Renal pelvis (tissue), 12 donors: ENCODE measurements at places on chromosomes 3 and 15.
A peak's percentile ranks its signal among the peaks of the same experiment; 100 is the strongest.

- no peak for DNase-seq
These were observed 21.2 kb upstream of the NMD3 start for GRCh38 chr3:161199926-161200325.

GRCh38 chr3:186057594-186057993 is 51.3 kb downstream of the ETV5 start:
- DNase-seq: no peak

GRCh38 chr3:41111011-41111410 is 88.3 kb upstream of the CTNNB1 start:
- DNase-seq: no peak

DNA sequence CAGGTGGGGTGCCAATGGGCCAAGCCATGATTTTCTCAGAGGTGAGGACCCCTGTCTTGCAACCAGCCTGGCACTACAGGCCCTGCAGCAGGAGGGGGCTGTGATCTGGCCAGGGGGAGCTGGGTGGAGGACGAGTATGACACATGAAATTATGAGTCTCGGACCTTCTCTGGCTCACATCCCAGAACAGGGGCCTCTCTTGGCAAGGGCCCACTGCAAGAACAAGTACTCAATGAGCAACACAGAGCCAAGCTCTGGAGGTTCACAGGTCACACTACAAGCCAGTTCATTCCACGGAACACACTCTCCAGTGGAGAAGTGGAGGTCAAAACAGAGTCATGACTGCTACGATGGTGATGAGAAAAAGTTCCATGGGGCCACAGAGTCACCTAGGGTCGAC is 28.3 kb downstream of the CCDC32 start:
- peak; percentile 42 for DNase-seq

DNA sequence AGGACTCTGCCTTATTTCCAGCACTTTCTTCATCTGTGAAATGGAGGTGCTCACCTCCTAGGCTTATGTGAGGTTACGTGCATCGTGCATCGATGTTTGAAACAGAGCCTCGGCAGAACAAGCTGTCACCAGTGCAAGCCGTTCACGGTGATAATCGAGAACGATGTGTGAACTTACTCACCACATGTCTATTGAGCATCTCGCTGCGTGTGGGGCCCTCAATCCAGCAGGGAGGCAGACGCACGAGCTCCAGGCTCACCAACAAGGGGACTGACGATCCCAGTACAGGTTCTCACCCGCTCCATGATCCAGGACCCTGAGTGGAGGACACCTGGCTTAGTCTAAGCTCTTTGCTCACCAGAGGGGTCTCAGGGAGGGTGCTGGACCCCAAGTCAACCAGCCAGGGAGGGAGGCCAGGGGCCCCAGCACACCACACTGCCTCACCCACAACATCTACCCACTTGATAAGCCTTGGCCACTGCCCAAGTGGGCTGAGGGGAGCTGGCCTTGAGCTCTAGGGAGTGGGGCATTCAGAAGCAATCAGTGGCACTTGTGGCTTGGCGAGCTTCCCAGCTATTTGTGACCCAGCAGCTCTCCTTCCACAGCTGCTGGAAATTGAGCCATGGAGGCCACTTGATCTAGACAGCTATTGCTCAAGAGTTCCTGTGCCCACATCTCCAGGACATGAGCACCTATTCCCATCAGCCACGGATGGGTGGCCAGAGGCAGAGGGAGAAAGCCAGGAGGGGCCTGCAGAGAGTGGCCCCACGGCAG is 34.4 kb upstream of the SLC6A1 start:
- DNase-seq: no peak

- DNase-seq: no peak
These were observed 12.0 kb downstream of the SNRK start for GRCh38 chr3:43298292-43298691.

- DNase-seq: no peak
These were observed 20.2 kb upstream of the SKIC8 start for GRCh38 chr15:78319588-78319987.

- no peak for DNase-seq
These were observed 487.1 kb downstream of the LPP start for GRCh38 chr3:188641076-188641475.

- no peak for DNase-seq
These were observed 362.7 kb upstream of the ARRDC4 start for GRCh38 chr15:97597801-97598200.

DNA sequence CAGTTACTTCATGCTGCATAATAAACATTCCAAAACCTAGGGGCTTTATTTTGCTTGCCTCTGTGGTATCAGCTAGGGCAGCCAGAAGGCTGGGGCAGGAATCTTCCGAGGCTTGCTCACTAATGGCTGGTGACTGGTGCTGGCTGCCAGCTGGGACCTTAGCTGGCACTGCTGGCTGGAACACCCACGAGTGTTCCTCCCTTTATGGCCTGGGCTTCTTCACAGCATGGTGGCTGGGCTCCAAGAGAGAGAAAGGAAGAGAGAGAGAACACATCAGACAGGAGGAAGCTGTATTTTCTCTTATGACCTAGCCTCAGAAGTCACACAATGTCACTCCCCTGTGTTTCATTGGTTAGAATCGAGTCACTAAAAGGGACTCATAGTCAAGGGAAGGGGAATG is 23.9 kb upstream of the CDCP1 start:
- DNase-seq: no peak

GRCh38 chr15:80769829-80770705 is 9.1 kb upstream of the CEMIP start:
- DNase-seq: no peak

DNA sequence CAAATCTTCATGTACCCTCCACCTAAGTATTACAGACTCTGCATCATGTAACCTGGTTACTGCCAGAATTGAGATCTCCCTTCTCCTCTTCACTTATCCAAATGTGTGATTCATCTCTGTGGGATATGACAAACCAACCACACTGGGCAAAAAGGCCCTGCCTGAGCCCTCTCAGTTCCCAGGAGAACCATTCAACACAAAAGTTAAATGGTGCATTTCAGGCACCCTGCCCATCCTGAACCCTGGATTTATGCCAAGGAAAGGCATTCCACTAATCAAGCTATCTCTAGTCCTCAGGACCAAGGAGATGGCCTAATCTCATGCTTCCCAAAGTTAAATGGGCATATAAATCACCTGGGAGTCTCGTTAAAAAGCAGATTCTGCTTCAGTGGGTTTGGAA is 108.5 kb downstream of the TNIK start:
- no peak for DNase-seq

GRCh38 chr3:150107429-150108175 is 136.9 kb upstream of the PFN2 start:
- DNase-seq: no peak

DNA sequence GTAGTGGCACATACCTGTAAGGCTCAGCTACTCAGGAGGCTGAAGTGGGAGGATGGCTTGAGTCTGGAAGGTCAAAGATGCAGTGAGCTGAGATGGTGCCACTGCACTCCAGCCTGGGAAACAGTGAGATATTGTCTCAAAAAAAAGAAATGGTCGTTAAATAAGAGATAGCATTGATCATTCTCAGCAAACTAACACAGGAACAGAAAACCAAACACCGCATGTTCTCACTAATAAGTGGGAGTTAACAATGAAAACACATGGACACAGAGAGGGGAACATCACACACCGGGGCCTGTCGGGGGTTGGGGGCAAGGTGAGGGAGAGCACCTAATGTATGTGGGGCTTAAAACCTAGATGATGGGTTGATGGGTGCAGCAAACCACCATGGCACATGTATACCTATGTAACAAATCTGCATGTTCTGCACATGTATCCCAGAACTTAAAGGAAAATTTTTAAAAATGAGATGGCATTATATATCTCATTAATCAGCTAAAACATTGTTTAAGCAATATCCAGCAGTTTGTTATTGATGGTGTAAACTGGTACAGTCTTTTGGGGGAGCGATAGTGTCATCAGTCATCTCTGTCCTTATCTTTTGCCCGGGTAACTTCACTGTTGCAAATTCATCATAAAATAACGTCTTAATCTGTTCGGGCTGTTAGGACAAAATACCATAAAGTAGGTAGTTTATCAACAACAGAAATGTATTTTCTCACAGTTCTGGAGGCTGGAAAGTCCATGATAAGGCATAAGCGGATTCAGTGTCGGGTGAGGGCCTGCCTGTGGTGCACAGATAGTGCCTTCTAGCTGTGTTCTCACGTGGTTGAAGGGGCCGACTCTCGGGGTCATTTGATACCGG is 1.7 kb upstream of the MAN2A2 start:
- DNase-seq: no peak
